ENCODE measurements at places on chromosomes 11 and 22.

GRCh38 chr11:92393218-92393617 lies 168.6 kb downstream of the FAT3 start:
- DNase-seq = no peak

GRCh38 chr11:124069429-124070401 lies 28.6 kb upstream of the OR10G7 start:
- peak; percentile 63 for DNase-seq

- DNase-seq = no peak
Measured at GRCh38 chr11:33383075-33383919, 126.1 kb downstream of the HIPK3 start.

DNA sequence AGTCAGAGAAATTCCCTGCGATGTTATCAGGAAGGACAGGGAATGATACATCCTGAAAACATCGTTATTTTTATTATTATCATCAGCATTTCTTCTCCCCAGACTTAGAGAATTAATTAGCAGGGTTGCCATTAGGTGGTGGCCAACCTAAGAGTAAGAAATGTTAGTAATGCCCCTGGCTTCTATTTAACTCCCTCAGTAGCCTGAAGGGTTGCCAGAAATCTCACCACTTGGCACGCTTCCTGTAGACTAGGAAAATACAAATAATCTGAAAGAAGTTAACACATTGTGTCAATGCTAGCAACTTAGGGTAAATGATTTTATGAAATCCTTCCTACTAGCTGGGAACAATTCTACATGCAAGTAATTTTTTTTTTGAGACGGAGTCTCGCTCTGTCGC lies 45.5 kb downstream of the ENDOD1 start:
- DNase-seq = peak; percentile 47

DNA sequence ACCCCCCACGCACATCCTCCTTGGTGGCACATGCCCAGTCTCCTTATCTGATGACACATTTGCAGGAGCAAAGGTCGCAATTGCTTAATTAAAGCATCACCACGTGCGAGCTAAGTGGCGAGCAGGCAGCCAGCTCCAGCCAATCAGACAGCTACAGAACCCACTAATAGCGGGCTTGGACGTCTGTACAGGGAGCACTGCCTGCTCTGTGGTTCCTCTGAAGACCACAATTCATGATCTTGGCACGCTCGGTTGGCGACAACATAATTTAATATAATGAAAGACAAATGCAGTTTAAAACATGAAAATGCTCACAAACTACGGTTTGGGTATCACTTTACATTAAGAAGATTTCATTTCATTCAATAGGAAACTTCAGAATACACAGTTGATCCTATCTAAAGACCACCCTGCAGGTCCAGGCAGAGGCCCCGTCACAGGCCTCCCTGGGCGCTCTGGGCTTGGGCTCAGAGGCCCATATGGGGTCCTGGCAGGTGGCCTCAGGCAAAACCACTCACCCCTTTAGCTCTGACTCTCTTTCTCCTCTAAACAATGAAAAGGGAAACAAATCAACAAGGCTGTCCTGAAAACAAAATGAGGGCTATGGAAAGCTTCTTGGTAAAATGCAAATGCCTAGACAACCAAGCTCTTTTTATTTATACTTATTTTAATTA lies 10.4 kb downstream of the PACSIN2 start:
- no peak for DNase-seq

- DNase-seq = peak; percentile 33
Measured at GRCh38 chr11:1837171-1838076, 1.4 kb upstream of the TNNI2 start.

DNA sequence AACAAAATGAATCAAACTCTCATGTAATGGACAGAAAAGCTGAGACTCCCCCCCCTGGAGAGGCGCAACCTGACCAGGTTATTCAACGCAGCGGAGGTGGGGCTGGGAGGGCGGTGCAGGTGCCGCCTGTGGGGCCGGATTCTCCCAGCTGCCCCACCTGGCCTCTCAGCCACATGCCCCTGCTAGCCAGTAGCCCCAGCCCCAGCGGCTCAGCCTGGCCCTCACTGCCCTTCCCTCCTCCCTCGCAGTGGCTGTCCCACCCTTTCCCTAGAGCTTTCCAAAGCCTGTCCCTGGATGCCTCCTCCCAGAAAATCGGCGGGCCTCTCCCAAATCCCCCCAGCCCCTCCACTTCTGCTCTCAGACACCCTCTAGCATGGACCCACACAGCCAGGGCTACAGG lies 31.2 kb upstream of the RASD2 start:
- DNase-seq = no peak

- DNase-seq = no peak
Measured at GRCh38 chr11:108915666-108916065, 250.8 kb downstream of the DDX10 start.

- DNase-seq = peak; percentile 46
Measured at GRCh38 chr11:126384449-126385070, 29.1 kb downstream of the ST3GAL4 start.

DNA sequence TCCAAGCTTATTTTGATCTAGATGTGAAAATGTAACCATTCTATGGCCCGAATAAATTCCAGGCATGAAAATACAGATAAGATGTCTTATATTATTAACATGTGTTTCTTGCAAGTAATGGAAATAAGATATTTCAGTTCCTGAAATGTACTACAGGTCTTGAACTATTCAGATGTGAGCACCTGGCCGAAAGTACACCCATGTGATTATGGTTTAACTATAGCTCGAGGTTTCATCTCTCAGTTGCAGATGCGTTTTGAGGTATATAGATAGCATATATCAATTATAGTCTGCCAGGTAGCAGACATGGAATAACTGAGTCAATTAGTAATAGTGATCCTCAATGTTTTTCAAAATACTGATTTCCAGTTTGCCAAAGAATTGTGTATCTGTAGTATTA lies 68.3 kb downstream of the DDIAS start:
- no peak for DNase-seq

DNA sequence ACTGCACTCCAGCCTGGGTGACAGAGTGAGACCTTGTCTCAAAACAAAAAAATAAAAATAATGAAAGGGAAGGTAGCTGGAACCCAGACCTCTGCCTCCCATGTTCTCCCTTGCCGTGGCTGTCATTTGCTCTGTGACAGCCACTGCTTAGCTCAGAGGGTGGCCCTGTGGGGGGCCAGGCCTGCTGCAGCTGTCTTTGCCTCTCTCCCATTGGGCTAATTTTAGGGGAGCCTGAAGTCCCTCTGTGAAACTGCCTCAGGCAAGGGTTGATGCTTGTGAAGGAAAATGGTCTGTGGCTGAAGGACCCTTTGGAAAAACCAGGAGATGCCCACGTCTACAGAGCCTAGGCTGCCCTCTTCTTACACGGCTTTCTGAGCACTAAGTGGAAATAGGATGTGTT lies 42.9 kb downstream of the C11orf91 start:
- no peak for DNase-seq

GRCh38 chr11:72581067-72581466 lies 93.2 kb downstream of the PDE2A start:
- no peak for DNase-seq

DNA sequence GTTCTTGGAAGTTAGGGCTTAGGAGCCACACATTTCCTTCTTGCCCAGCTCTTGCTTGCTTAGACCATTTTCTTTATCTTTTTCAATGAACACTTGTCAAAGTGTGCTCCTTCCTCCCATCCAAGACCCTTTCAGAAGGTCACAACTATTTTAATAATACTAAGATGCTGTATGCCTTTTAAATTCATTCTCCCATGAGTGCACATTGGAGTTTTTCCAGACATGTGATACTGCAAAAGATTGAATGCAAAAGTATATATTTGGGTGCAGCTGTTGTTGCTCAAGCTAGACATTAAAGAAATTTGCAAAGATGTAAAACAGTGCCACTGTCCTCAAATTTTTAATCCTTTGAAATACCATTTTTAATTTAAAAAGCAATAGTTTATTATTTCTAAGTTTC lies 69.3 kb upstream of the TNRC6B start:
- DNase-seq = no peak

DNA sequence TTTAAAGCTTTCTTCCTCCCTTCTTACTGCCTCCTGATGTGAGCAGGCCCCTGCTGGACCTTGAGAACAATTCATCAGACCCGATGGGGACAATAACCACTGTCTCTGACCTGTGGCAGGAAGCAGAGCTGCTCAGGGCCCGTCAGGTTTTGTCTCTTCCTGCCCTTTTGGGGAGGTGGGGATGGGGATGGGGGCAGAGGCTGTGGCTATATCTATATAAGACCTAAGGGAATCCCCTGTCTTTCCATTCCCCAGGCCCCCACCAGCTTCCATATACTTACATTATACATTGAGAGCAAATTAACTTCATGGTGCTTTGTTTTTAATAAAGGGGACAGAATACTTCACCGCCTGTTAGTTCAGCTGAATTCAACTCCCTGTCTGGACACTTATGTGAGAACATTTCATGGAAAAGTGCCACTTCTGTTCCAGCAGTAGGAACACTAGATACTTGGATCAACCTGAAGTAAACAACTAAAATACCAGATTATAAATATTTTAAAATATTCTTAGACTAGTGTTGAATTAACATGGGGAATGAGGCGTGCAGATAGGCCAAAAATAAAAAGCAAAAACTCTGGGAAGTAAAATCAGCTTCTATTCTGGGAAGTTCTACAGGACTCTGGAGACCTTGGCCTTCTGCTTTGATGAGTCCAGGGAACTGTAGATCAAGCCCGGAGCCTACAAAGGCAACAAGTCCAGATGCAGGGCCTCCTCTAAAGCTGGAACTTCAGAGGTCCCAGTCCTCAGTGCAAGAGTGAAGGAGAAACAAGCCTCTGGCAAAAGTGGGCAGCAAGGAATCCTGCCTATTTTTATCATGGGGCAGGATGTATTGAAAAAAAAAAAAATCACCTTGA lies 11.1 kb downstream of the ZP1 start:
- DNase-seq = no peak

GRCh38 chr11:28099715-28100114 lies 8.2 kb downstream of the KIF18A start:
- no peak for DNase-seq

DNA sequence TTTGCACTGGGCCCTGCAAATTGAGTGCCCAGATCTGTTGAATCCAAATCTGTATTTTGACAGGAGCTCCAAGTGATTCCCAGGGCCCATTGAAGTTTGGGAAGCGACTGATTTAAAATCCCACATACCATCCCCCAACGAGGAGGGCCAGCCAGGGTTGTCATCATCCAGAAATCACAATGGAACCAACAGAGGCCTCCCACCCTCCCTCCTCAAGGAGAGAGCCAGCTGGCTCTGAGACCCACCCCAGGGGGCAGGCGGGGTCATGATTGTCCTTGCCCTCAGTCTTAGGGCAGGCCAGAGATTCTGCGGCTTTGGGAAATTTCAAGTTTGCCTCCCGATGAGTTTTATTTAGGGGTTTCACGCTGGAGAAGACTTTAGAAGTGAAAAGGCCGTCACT lies 358.2 kb downstream of the MN1 start:
- no peak for DNase-seq

DNA sequence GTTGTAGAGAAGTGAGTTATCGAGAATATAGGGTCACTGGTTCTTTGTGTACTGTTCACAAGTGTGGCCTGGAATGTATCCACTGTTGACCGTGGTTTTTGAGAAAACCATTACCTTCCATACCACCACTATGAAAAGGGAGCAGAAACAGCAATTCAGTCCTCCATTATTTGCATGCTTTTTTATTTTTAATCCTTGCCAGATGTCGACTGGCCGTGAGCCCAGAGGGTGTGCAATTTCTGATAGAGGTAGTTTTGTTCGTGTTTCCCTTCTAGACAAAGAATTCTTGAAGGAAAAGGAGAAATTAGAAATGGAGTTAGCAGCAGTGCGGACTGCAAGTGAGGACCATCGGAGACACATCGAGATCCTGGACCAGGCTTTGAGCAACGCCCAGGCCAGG lies 81.7 kb downstream of the AMOTL1 start:
- DNase-seq = no peak

GRCh38 chr11:108494182-108494581 lies 4.0 kb downstream of the POGLUT3 start:
- no peak for DNase-seq

- no peak for DNase-seq
Measured at GRCh38 chr22:49996119-49996517, 16.4 kb downstream of the IL17REL start.

GRCh38 chr11:81655351-81655750 lies 1078.3 kb downstream of the FAM181B start:
- no peak for DNase-seq

- no peak for DNase-seq
Measured at GRCh38 chr11:9718147-9718546, 54.3 kb downstream of the SWAP70 start.

DNA sequence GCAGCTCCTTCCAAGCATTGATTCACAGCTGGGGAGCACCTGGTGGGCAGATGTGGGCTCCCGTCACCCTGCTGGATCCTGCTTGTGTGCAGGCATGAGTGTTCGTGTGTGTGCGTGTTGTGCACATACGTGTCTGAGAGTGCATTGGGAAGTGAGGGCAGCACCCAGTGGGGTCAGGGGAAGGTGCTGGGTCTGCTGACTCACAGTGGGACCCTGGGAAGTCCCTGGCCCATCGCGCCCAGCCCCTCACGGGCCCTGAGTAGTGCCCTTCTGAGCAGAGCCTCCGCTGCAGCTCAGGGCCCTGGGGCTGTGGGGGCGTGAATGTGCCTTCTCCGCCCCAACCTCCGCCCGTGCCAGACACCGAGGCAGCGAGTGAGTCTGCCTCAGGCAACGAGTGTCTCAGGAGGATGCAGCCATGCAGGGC lies 36.8 kb downstream of the WNT11 start:
- DNase-seq = no peak

DNA sequence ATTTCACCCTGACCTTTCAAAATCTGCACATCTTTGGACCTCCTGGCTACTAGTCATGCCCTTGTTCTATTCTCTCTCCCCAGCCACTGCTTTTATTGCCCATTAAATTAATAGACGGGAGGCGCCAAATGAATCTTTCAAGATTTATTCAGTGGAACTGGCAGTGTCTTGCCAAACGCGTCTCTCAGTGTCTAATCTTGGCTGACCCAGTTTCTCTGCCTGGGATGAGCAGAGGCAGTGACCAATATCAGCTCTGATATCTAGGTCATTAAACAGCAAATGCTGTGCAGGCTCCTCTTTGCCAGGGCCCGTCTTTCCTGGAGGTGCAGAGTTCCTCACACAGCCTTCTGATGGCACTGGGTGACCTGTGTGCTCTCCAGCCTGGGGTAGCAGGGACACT lies 74.0 kb downstream of the TRAF6 start:
- no peak for DNase-seq

- DNase-seq = no peak
Measured at GRCh38 chr22:33781411-33781810, 138.9 kb downstream of the LARGE1 start.

DNA sequence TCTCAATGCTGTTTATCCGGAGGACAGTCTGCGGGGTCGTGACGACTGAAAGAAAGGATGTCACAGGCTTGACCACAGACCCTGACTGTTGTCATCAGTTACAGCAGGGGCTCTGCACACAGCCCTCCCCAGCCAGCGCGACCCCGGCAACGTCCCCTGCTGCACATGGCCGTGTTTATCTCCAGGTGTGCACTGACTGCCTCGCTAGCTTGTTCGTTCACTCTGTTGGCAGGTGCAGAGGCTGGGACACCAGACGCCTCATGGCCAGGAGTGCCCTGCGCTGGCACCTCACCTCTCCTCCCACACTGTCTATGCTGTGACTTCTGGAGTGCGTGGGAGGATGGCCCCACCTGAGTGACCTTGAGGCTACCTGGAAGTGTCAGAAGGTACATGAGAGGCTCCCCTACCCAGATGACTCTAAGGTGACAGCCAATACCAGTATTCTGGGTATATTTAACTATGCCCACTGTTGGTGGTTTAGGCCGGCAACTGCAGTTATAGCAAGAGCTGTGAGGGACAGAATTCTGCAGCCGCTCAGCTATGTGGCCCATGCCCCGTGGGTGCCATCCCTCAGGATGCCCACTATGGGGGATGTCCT lies 12.2 kb downstream of the MRPL21 start:
- no peak for DNase-seq

- DNase-seq = no peak
Measured at GRCh38 chr22:49525801-49526535, 301.7 kb downstream of the BRD1 start.

- DNase-seq = peak; percentile 25
Measured at GRCh38 chr22:27107824-27108223, 450.4 kb downstream of the MIAT start.
